ENCODE measurements at places on chromosomes 6 and 20.

GRCh38 chr6:32218167-32218566 lies 5.7 kb downstream of the NOTCH4 start:
- DNase-seq: no peak

GRCh38 chr6:31035862-31036497 lies 25.7 kb downstream of the MUC22 start:
- DNase-seq: no peak

DNA sequence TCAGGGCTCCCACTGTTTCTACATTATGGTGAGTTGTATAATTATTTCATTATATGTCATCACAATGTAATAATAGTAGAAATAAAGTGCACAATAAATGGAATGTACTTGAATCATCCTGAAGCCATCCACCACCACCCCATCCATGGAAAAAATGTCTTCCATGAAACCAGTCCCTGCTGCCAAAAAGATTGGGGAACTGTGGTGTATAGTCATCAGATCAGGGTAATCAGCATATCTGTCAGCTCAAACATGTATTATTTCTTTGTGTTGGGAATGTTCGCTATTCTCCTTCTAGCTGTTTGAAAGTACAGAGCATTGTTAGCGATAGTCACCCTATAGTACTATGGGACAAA lies 33.8 kb upstream of the SLC22A23 start:
- no peak for DNase-seq

DNA sequence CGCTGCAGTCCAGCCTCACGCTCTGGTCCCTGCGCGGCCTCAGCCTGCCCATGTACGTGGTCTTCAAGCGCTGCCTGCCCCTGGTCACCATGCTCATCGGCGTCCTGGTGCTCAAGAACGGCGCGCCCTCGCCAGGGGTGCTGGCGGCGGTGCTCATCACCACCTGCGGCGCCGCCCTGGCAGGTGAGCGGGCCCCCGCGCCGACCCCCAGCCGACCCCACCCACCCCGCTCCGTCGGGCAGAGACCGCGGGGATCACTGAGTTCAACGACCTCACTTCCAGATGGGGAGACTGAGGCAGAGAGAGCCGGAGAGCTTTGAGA lies 545 bp downstream of the SLC35D3 start:
- DNase-seq: no peak
